Brain (organoid and tissue), 16 donors: ENCODE measurements at places on chromosomes 1 and 21.

GRCh38 chr1:26730695-26731094 is 34.9 kb downstream of the ARID1A start:
- no peak for DNase-seq

DNA sequence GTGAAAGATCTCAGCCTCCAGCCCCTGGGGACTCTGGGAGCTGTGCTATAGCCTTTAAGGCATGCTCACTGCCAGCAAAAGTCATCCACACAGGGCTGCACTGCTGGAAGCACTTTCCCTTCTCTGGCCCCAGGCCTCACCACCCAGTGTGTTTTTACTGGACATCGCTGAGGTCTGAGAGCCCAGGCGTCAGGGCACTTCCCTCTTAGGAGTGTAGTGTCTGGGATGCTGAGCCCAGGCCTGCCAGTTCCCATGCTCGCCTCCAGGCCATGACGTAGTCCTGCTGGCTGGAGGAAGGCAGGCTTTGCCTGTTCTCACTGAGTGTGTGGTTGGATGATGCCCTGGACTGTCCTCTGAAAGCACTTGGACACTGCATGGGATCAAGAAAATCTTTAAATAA is 101.2 kb downstream of the GDAP2 start:
- DNase-seq = no peak

- no peak for DNase-seq
Observed at GRCh38 chr1:79859212-79859948, 852.9 kb upstream of the ADGRL4 start.

DNA sequence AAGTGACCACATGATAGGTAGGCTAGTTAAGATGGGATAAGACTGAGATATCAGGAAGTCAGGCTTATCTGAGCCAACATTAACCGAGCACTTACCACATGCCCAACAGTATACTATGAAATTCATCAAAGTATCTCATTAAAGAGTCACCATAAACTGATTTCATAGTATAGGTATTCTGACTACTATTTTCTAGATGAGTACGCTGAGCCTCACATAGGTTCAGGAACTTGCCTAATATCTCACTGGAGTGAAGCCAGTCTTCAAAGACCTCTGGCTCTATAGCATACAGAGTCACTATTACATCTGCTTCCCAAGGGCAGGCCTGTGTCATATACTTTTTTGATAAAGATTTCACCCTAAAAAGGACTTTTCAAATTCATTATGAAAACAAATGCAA is 115.6 kb upstream of the NGF start:
- no peak for DNase-seq

DNA sequence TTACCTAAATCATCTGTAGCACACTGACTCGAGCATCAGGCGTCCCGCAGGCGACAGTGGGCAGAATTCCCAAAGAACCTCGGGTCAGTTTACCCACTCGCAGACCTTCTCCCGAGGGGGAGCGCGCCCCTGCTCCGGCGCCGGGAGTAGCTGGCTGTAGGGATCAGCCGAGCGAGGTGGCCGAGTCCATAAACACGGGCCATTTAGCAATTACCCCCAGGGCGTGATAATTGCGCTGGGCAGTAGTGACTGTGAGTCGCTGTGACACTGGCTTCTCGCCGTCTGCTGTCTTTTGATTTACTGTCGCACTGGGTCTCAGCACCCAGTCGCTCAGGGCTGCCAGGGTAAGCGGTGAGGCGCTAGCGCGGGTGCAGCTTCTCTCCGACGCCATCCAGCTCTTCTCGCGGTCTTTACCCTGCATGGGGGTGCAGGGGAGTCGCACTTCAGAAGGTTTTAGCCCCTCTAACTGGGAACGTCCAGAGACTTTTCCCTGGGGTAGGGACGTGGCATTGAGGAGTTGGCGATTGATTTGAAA is 16.2 kb downstream of the HLX start:
- peak; percentile 10 for DNase-seq

DNA sequence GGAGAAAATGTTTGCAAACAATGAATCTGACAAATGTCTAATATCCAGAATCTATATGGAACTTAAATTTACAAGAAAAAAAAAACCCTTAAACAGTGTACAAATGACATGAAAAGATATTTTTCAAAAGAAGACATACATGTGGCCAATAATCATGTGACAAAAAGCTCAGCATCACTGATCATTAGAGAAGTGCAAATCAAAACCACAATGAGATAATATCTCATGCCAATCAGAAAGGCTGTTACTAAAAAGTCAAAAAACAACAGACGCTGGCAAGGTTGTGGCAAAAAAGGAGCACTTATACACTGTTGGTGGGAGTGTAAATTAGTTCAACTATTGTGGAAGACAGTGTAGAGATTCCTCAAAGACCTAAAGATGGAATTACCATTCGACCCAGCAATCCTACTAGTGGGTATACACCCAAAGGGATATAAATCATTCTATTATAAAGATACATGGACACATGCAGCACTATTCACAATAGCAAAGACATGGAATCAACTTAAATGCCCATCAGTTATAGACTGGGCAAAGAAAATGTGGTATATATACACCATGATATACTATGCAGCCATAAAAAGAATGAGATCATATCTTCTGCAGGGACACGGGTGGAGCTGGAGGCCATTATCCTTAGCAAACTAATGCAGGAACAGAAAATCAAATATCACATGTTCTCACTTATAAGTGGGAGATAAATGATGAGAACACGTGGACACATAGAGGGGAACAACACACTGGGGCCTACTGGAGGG is 123.2 kb downstream of the PTPRC start:
- no peak for DNase-seq

- DNase-seq = no peak
Observed at GRCh38 chr1:154495496-154496273, 6.3 kb upstream of the TDRD10 start.

DNA sequence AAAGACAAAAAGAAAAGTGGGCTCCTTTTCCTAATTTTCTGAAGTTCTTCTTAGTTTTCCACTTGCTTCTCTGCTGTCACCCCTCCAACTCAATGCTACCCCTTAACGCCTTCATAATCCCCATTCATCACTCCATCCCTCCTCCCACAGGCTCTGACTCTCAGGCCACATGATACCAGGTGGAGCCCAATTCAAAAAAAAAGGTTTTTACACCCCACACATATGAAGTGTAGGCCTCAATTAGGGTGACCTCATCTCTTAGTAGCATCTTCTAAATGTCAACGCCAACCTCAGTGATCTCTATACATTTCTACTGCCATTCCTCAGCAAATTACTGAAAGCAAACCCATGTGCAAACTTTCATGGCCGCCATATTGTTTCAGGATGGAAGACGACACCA is 6.4 kb downstream of the SSBP3 start:
- DNase-seq = no peak

DNA sequence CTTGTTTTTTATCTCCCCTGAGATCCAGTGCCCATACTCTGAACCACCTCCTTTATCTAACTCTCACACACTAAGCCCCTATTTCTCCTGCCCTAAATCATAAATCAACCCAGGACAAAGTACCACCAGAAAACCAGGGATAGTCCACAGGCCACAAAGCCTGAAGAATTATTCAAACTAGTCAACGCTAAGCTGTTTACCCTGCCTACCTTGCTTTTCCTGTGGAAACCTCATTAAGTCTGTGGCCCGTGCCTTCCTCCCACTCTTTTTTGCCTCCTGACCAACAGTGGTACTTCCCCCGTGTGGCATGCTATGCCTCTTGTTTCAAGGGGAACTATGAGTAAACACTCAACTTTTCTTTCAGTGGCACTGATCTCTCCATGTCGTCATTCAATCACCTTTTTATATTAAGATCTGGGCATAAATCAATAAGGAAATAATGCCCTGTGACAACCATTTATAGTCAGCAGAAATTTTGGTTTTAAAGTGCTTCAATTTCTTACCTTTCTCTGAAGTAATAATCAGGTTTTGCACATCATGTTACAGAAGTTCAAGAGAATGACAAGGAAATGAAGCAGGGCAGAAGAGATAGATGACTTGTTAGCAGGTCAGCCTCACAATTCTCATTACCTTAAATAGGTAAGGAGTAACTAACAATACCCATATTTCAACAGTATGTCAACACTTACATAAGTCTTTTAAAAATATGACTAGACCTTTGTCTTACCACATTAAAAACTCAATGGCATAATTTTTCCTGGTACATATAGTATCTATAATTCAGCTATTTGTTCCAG is 32.1 kb downstream of the EYA3 start:
- no peak for DNase-seq

GRCh38 chr21:35367553-35367952 is 318.5 kb upstream of the RUNX1 start:
- no peak for DNase-seq

DNA sequence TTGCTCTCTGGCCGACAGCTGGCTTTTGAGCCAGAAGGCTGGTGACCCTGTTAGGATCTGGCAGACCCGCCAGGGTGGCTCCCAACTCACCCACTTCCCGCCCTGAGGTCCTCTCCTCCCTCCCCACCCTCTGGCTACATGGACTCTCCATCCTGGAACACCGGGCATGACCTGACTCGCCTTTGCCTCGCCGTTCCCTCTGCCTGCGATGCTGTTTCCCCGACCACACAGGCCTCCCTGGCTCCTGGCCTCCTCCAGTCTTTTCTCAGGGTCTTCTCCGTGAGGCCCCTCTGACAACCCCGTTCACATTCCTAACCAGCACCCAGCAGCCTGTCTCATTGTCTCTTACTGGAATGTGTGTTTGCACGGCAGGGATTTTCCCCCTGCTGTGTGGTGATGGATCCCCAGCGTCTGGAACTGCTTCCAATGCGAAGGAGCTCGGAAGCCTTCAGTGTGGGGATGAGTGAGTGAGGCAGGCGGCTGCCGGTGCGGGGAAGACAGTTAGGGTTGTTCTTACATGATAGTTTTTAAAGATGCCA is 46.0 kb upstream of the POFUT2 start:
- DNase-seq = peak; percentile 50

DNA sequence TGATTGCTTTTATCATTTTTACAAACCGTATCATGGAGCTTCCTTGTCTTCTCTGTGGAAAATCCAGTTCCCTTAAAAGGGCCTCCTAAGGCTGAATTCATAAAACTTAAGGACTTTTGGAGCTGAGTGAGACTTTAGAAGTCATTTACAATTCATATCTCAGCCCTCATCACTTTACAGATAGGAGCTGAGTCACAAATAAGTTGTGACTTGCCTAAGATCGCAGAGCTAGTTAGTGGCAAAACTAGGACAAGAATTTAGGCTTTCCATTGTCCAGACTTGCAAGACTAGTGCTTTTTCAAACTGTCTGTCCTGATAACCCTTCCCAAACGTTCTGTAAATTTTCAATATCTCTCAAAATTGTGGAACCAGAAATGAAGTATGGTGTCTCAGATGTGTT is 37.3 kb downstream of the C1orf21 start:
- no peak for DNase-seq

GRCh38 chr1:32393136-32393535 is 1.1 kb downstream of the BSDC1 start:
- DNase-seq = no peak

- no peak for DNase-seq
Observed at GRCh38 chr1:21124846-21125245, 51.9 kb downstream of the EIF4G3 start.

DNA sequence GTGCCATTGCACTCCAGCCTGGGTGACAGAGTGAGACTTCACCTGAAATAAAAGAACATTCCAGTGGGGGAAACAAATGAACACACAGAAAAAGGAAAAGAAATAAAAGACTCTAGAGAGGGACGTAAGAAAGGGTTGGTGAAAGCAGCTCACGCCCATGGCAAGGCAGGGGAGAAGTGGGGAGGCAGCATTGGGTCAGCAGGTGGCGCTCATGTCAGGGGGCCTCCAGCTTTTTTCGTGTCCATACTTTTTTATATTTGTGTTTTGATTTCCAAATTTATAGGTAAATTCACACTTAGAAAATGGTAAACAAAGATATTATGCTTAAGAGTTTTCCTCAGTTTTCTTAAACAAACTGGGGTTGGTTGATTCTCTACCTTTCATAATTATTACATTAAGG is 45.5 kb downstream of the VPS13D start:
- peak; percentile 15 for DNase-seq

- DNase-seq = no peak
Observed at GRCh38 chr1:1399872-1400575, 889 bp upstream of the CCNL2 start.

- no peak for DNase-seq
Observed at GRCh38 chr1:203931953-203932352, 70.6 kb downstream of the SNRPE start.

DNA sequence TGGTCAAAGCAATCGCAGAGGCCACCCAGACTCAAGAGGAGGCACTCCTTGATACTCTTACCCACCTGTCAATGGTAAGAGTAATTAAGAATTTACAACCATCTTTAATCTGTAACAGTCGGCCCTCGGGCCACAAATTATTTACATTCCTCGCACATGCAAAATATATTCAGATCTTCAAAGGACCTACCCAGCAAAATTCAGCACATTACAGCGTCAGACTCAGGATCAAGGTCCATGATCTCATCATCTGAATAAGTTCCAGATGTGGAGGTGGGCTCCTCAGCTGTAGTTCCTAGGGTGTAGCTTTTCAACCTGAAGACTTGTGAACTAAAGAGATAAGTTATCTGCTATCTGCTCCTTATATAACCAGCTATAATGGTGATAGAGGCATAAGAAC is 17.1 kb upstream of the RNF11 start:
- DNase-seq = no peak

- no peak for DNase-seq
Observed at GRCh38 chr1:106836708-106837107, 219.8 kb upstream of the PRMT6 start.

- DNase-seq = no peak
Observed at GRCh38 chr21:35142036-35142815, 93.1 kb upstream of the RUNX1 start.

GRCh38 chr1:68232289-68233148 is at the start of gene WLS:
WLS (minus strand) TSS chr1:68232523; CDS start chr1:68232299, 224 bp downstream.
- DNase-seq = peak; percentile 84

- peak; percentile 70 for DNase-seq
Observed at GRCh38 chr1:5915587-5916571, 76.3 kb downstream of the NPHP4 start.

DNA sequence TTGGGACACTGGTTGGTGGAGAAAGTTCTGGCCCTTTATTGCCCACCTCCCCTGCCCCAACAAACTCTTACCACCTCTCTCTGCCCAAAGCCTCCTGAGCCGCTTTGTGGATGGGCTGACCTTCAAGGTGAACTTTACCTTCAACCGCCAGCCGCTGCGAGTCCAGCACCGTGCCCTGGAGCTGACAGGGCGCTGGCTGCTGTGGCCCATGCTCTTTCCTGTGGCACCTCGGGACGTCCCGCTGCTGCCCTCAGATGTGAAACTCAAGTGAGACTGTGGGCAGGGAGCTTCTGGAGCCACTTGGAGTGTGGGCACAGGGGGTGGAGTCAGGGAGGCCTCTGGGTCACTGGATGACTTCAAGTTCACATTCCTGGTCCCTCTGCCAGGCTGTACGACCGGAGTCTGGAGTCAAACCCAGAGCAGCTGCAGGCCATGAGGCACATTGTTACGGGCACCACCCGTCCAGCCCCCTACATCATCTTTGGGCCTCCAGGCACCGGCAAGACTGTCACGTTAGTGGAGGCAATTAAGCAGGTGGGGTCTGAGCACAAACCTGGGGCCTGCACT is 12.5 kb downstream of the RHOC start:
- no peak for DNase-seq

- DNase-seq = no peak
Observed at GRCh38 chr1:41621791-41622190, 137.3 kb upstream of the EDN2 start.
